ENCODE measurements at places on chromosomes 1 and 21.
A peak's percentile ranks its signal among the peaks of the same experiment; 100 is the strongest.

- no peak for DNase-seq
Observed at GRCh38 chr1:58902830-58903513, 119.1 kb upstream of the JUN start.

DNA sequence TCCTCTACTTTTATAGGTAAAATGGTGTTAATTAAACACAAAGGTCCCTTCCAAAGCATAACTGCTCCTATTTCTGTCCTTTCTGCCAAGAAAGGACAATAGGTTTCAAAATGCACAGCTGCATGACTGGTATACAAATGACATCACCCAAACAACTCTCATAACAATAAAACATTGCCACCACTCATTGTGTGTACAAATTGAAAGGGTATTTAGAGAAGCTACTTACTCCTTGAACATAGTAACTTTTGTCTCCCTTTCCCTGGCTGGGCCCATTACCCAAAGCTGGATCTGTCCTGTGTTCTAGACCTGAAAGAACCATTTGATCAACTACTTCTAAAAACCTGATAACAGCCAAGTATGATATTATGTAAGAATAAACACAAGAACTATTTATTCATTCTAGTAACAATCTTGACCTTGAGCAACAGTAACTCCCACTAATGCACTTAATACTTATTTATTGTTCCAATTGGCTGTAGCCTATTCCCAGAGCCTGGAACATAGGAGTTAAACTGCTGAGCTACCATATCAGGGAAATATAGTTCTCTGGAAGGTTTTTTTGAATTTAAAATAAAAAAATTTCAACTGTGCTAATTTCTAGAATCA lies 38.2 kb downstream of the TTLL7 start:
- peak; percentile 33 for DNase-seq

GRCh38 chr21:18384771-18385170 lies 18.8 kb downstream of the TMPRSS15 start:
- no peak for DNase-seq

GRCh38 chr1:23559985-23560741 lies 862 bp upstream of the ID3 start:
- no peak for DNase-seq

- no peak for DNase-seq
Observed at GRCh38 chr1:162502077-162502476, 4.5 kb downstream of the UHMK1 start.

DNA sequence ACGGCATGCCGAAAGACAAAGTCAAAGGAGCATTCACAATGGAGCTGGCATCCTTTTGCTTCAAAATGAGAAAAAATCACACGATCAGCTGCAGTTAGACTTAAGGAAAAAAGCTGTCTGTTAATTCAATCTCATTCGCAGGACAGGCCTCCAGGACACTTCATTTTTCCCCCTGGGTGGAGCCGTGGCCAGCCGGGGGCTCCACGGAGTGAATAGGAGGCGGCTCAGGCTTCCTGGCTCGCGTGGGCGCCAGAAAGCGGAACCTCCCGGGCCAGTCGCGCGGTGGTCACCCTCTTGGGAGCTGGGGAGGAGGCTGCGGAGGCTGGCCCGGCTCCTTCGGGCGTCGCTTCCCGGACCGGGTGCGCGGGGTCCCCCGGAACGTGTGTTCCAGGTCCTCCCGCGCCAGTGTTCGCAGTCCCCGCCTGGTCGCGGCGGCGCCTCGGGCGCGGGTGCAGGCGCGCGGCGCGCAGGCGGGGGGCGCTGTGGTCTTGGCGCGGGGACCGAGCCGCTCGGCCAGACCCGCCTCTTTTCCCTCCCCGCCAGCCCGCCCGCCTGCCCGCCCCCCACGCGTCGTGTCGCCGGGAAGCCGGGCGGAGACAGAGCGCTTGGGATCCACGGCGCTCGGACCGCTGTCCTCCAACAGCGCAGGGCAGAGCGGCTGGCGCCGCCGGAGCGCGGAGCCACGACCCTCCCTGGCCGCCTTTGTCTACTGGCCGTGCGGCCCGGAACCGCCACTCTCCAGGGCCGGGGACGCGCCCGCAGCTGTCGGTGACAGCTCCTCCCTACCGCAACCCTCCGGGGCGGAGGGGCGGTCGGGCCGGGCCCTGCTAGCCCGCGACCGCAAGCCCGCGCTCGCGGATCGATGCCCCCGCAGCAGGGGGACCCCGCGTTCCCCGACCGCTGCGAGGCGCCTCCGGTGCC lies at the start of gene RHOU:
Gene RHOU, plus strand, starts transcription at position 599 of the 921 bp plus-strand sequence. Its CDS starts 264 bp downstream, at position 863.
- peak; percentile 86 for DNase-seq

- no peak for DNase-seq
Observed at GRCh38 chr1:243313635-243314536, 58.0 kb downstream of the SDCCAG8 start.

GRCh38 chr21:20942523-20942922 lies 55.7 kb upstream of the NCAM2 start:
- no peak for DNase-seq

DNA sequence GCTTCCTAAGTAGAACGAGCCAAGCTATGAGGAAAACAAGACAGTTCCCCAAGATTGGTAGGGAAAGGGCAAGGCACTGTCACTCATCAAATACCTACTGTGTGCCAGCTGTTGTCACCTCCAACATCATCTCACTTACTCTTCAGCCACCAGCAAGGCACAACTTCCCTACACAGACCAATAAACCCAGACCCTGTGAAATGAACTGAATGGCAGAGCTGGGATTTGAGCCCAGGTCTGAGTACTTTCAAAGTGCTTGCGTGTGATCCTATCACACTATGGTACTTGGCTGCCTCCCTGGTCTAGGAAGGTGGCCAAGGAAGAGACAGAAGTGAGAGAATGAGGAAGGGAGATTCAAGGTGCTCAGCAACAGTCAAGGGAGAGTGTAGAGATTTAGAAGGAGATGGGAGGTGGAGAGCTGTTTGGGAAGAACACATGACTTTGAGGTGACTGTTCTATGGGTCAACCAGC lies 16.7 kb upstream of the TRIM63 start:
- DNase-seq: no peak

DNA sequence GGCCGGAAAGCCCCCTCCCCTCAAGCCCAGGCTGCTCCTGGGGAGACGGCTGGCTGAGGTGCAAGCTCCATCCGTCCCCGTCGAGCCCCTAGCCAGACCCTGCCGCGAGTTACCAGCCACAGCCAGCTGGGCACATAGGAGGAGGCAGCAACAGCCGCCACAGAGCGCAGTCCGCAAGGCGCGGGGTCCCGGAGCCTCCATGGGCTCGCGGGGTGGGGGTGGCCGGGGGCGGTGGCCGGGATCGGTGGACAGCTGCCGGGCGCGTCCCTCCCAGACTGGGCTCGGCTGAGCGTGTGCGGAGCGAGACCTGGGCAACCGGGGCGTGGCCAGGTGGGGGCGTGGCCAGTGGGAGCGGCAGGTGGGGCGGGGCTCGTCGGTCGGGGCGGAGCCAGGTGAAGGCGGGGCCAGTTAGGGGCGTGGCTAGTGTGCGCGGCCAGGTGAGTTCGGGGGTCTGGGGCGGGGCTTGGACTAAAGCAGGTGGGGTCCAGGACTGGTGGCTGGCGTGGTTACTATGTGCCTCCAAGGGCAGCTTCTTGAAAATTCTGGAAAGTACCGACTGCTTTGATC lies at the start of gene CD164L2:
Gene CD164L2, minus strand, starts transcription at position 295 of the 567 bp plus-strand sequence. Its CDS starts 94 bp downstream, at position 201.
- DNase-seq: no peak

DNA sequence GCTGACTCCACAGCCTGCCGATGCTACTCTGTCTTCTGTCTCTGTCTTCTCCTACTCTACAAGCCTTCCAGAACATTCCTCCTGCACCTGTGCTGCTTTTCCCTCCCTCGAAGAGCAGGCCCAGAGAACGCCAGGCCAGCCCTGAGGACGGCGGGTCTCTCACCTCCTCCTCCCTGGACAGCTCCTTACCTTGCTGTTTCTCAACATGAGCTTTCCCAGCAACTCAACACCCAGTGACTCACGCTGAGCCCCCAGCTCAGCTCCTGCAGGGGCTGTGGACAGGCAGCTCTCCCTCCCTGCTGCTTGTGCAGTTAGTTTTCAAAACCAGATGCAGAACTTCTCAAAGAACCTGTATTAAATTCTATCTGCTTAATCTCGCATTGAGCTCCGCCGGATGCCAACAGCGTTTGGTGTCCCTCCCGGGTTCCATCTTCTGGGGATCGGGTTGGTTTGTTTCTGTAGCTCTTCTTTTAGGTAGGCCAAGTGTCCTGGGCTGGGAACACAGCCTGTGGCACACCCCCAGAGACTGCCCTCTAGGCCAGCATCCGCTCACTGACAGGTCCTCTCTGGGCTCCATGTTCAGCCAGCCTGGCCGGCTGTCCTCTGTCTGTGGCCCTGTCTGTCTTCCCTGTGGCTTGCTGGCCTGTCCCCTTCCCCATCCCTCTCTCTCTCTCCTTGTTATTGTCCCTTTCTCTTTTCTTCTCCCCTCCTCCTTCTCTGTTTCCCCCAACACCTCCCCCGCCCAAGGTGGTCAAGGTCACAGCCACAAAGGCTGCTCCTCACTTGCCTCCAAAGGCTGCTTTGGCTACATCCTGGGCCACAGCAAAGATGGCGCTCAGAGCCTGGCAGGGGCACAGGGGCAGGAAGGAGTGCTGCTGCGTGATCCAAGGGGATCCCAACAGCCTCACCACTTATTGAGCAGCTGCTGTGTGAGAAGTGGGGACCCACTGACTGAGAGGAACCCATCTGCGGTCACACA lies 391.0 kb downstream of the MATN1 start:
- no peak for DNase-seq
